Body of pancreas (tissue), 4 donors: ENCODE measurements at places on chromosomes 5 and 9. TPM values are rescaled to one million over a fixed set of nuclear protein-coding genes. Genes with fewer than 3 reads are reported as not detected.
A peak's percentile ranks its signal among the peaks of the same experiment; 100 is the strongest.

DNA sequence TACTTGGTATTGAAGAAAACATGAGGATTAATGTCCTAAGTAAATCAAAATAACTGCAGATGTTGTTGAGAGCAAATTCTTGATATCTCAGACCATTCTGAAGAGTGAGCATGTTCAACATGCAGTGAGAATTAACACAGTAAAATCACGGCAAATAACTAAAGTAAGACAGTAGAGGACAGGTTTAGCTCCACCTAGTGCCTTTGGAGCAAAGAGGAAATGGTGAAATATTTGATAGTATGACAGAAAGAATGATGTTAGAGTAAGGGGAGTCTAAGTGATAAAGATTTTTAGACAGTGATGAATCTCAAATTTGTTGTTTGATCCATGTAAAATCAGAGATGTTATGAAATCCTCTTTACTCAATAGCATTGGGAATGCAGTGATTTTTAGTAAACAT lies 424.2 kb downstream of the TMEM161B start:
- DNase-seq = no peak
- no peaks in the 10 kb centered on the region for H3K27me3 ChIP-seq
- H3K4me1 ChIP-seq = no peaks in the 10 kb centered on the region
- no peak overlapping the region for H3K27ac ChIP-seq
- H3K36me3 ChIP-seq = no peaks in the 10 kb centered on the region
- no peak overlapping the region for H3K4me3 ChIP-seq

NMUR2 gene
- not detected for total RNA-seq

- no peaks in the 10 kb centered on the region for H3K36me3 ChIP-seq
- peaks cover 4% of the 10 kb centered on the region for H3K27me3 ChIP-seq
- no peak overlapping the region for H3K4me3 ChIP-seq
- no peaks in the 10 kb centered on the region for H3K4me1 ChIP-seq
- no peak for DNase-seq
- H3K27ac ChIP-seq = no peak overlapping the region
Measured at GRCh38 chr5:3126639-3127038, 375.2 kb upstream of the IRX2 start.

PPIC gene
- 31.0 TPM for total RNA-seq

GRCh38 chr5:128673970-128674369 lies 135.9 kb upstream of the FBN2 start:
- no peaks in the 10 kb centered on the region for H3K36me3 ChIP-seq
- no peaks in the 10 kb centered on the region for H3K27me3 ChIP-seq
- no peak for DNase-seq
- no peaks in the 10 kb centered on the region for H3K4me1 ChIP-seq
- no peak overlapping the region for H3K4me3 ChIP-seq

DMRT2 gene
- 4.0 TPM for total RNA-seq

DNA sequence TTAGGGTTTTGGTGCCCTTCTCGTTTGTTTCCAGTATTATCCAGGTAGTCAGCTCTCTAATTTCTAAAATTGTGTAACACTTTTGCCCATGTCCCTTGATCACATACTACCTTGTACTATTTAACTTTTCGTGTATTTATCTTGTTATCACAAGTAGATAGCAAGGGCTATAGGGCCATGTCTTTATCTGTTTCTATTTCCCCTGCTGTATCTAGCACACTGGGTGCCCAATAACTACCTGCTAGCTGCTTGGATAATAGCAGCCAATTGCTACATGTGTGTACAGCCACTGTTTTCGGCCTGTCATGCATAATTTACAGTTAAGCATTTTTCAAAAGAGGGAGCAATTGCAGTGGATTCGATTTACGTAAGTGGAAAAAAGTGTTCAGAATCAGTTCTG lies 64.8 kb upstream of the TNFAIP8 start:
- no peak for DNase-seq
- peak overlapping the region; percentile 72 for H3K27ac ChIP-seq
- H3K36me3 ChIP-seq = no peaks in the 10 kb centered on the region
- peaks cover 51% of the 10 kb centered on the region for H3K4me1 ChIP-seq
- H3K4me3 ChIP-seq = no peak overlapping the region
- H3K27me3 ChIP-seq = no peaks in the 10 kb centered on the region

DNA sequence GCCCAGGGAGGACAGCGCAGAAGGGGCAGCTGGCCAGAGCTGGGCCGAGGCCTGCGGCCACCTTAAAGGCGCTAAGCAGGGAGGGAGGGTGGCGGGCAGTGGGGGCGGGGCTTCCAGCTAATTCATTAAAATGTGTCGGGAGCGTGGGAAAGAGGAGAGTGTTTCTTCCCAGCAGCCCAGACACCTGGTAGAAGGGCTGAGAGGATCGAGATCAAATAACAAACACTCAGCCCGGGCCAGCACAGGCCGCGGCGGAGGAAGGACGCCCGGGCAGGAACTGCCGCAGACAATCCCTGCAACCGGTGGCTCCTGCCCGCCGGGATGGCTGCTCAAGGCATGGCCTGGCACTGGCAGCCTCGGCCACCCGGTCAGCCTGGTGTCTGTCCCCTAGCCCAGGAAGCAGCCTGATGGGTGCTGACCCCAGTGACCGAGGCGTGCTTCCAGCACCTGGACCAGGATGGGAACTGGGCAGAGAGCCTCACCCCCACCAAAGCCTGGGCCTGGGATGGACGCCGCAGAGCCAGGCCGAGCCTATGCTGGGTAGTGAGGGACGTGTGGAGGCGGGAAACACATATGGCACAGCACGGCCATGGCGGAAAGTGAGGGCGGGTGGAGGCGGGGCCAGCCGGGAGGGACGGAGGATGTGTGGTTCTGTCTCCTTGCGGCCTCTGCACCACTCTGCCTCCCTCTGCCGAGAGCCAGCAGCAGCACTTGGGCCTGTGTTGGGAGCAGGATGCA lies 3.2 kb upstream of the NRARP start:
- H3K27ac ChIP-seq = peak overlapping the region; percentile 95
- peaks cover 83% of the 10 kb centered on the region for H3K4me1 ChIP-seq
- H3K36me3 ChIP-seq = no peaks in the 10 kb centered on the region
- no peaks in the 10 kb centered on the region for H3K27me3 ChIP-seq
- H3K4me3 ChIP-seq = peak overlapping the region; percentile 19

GRCh38 chr5:68240771-68241170 lies 25.2 kb downstream of the PIK3R1 start:
- DNase-seq = no peak
- no peak overlapping the region for H3K4me3 ChIP-seq
- H3K36me3 ChIP-seq = no peaks in the 10 kb centered on the region
- H3K4me1 ChIP-seq = peaks cover 32% of the 10 kb centered on the region

- peaks cover 4% of the 10 kb centered on the region for H3K36me3 ChIP-seq
- no peak overlapping the region for H3K27ac ChIP-seq
- peaks cover 11% of the 10 kb centered on the region for H3K4me1 ChIP-seq
- no peak overlapping the region for H3K4me3 ChIP-seq
- no peak for DNase-seq
Measured at GRCh38 chr5:7878381-7878873, 9.5 kb downstream of the MTRR start.

SPAG8 gene
- not detected for total RNA-seq

NUTM2F gene
- not detected for total RNA-seq

PRUNE2 gene
- total RNA-seq = 15.2 TPM

CDH9 gene
- total RNA-seq = not detected

- no peaks in the 10 kb centered on the region for H3K4me1 ChIP-seq
- H3K36me3 ChIP-seq = no peaks in the 10 kb centered on the region
- no peak for DNase-seq
- no peaks in the 10 kb centered on the region for H3K27me3 ChIP-seq
- H3K4me3 ChIP-seq = no peak overlapping the region
Measured at GRCh38 chr5:135999406-136000139, 29.2 kb upstream of the TGFBI start.

CTNNAL1 gene
- total RNA-seq = 15.8 TPM

- H3K36me3 ChIP-seq = no peaks in the 10 kb centered on the region
- no peak overlapping the region for H3K27ac ChIP-seq
- peak; percentile 16 for DNase-seq
- H3K4me1 ChIP-seq = peaks cover 42% of the 10 kb centered on the region
- peaks cover 21% of the 10 kb centered on the region for H3K27me3 ChIP-seq
- no peak overlapping the region for H3K4me3 ChIP-seq
Measured at GRCh38 chr9:106859957-106860720, 2.8 kb upstream of the ZNF462 start.

- no peak for DNase-seq
- H3K36me3 ChIP-seq = no peaks in the 10 kb centered on the region
- H3K27me3 ChIP-seq = no peaks in the 10 kb centered on the region
- H3K4me1 ChIP-seq = no peaks in the 10 kb centered on the region
- H3K27ac ChIP-seq = no peak overlapping the region
Measured at GRCh38 chr5:86175224-86175623, 442.5 kb upstream of the COX7C start.

CRB2 gene
- total RNA-seq = under 0.01 TPM

GRCh38 chr9:121541256-121541655 lies 41.6 kb upstream of the GGTA1 start:
- no peak overlapping the region for H3K4me3 ChIP-seq
- no peaks in the 10 kb centered on the region for H3K27me3 ChIP-seq
- no peak overlapping the region for H3K27ac ChIP-seq
- DNase-seq = no peak

PCDHGB2 gene
- 2.3 TPM for total RNA-seq

SNCAIP gene
- 1.3 TPM for total RNA-seq

DNA sequence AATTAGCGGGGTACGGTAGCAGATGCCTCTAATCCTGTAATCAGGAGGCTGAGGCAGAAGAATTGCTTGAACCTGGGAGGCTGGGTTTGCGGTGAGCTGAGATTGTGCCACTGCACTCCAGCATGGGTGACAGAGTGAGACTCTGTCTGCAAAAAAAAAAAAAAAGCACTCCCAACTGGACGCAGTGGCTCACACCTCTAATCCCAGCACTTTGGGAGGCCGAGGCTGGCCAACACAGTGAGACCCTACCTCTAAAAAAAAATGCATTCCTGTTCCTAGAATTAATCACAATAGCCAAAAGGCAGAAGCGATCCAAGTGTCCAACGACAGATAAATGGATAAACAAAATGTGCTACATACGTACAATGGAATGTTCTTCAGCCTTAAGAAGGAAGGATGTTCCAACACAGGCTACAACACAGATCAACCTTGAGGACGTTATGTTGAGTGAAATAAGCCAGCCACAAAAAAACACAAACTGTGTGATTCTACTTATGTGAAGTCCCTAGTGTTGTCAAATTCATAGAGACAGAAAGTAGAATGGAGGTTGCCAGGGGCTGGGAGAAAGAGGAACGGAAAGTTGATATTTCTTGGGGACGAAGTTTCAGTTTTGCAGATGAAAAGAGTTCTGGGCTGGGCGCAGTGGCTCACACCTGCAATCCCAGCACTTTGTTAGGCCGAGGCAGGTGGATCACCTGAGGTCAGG lies 13.8 kb downstream of the FAM78A start:
- no peaks in the 10 kb centered on the region for H3K36me3 ChIP-seq
- no peak overlapping the region for H3K4me3 ChIP-seq
- DNase-seq = no peak
- no peaks in the 10 kb centered on the region for H3K27me3 ChIP-seq

DNA sequence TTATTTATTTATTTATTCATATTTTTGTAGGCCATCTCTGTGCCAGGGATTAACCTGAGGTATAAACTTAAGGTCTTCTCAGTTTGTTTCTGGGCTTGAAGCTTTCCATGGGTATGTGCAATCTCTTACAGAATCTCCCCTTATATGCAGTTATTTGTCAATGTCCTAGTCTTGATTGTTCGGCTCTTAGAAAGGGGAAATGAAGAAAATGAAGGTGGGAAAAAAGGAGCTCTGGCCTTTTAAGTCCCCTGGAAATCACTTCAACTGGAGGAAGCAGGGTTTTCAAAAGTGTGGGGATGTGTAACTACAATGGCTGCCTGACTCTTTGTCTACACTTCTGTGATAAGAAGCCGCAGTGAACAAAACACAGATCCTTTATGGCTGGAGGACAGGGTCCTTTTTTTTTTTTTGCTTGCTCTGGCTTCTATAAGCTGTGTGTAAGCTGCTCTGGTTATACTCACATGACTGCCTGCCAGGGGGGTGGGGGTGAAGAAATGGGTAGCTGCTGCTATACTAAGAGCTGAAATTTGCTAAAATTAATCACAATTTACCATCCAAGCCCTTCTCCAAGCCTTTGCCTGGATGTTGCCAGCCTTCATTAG lies 33.7 kb downstream of the CENPP start:
- DNase-seq = no peak
- H3K36me3 ChIP-seq = no peaks in the 10 kb centered on the region
- H3K27ac ChIP-seq = no peak overlapping the region
- no peaks in the 10 kb centered on the region for H3K27me3 ChIP-seq
- no peak overlapping the region for H3K4me3 ChIP-seq

TAF11L10 gene
- total RNA-seq = not detected

CACNA1B gene
- 0.26 TPM for total RNA-seq

- H3K4me1 ChIP-seq = peaks cover 43% of the 10 kb centered on the region
- H3K27ac ChIP-seq = no peak overlapping the region
- H3K27me3 ChIP-seq = no peaks in the 10 kb centered on the region
- H3K36me3 ChIP-seq = no peaks in the 10 kb centered on the region
- no peak overlapping the region for H3K4me3 ChIP-seq
- DNase-seq = no peak
Measured at GRCh38 chr9:21331676-21332402, 3.4 kb downstream of the KLHL9 start.

GRCh38 chr5:54470128-54470527 lies 14.6 kb downstream of the HSPB3 start:
- no peak overlapping the region for H3K27ac ChIP-seq
- H3K4me1 ChIP-seq = no peaks in the 10 kb centered on the region

PCDHA4 gene
- total RNA-seq = 3.1 TPM

DNA sequence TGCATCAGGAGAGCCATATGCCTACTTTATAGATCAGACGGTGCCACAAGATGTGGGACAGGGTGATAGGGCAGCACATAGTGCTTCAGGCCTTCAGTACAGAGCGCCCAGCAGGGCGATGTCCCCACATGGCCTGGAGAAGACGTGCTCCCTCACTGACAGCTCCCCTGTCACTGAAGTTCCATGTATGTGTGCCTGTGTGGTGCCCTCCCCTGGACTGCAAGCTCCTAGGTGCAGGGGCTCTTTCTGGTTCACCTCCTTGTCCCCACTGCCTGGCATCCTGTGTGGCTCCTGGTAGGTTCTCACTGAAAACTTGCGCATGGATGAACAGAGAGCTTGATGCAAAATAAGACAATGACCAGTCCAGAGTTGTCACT lies 233.1 kb downstream of the GADD45G start:
- H3K4me3 ChIP-seq = no peak overlapping the region
- no peaks in the 10 kb centered on the region for H3K27me3 ChIP-seq
- DNase-seq = no peak
- peaks cover 7% of the 10 kb centered on the region for H3K4me1 ChIP-seq
- H3K27ac ChIP-seq = no peak overlapping the region

- H3K27ac ChIP-seq = no peak overlapping the region
- H3K4me3 ChIP-seq = no peak overlapping the region
- peaks cover 6% of the 10 kb centered on the region for H3K27me3 ChIP-seq
- H3K36me3 ChIP-seq = no peaks in the 10 kb centered on the region
- no peak for DNase-seq
Measured at GRCh38 chr9:16867576-16868311, 2.7 kb downstream of the BNC2 start.

GRCh38 chr9:83307066-83307724 lies 231.0 kb downstream of the FRMD3 start:
- no peak for DNase-seq
- H3K27ac ChIP-seq = no peak overlapping the region
- H3K4me1 ChIP-seq = peaks cover 13% of the 10 kb centered on the region
- no peaks in the 10 kb centered on the region for H3K27me3 ChIP-seq
- no peak overlapping the region for H3K4me3 ChIP-seq

IL4 gene
- not detected for total RNA-seq

TEX48 gene
- total RNA-seq = not detected
